GM06990 (cell line): ENCODE measurements at places on chromosomes 5 and 9.

DNA sequence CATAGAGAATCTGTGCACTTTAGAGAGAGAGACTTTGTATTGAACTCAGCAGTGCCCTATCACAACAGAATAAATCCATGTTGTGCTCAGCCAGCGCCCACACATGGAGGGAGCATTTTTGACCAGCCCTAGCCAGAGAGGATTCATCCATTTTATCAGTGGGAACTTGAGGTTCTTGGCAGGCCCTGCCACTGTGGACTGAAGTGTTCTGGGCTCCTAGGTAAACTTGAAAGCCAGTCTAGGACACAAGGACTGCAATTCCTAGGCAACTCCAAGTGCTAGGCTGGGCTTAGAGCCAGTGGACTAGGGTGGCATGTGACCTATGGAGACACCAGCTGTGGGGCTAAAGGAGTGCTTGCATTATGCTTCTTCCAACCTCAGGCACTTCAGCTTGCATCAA, 523.5 kb downstream of the CDH12 start:
- no peak for DNase-seq

DNA sequence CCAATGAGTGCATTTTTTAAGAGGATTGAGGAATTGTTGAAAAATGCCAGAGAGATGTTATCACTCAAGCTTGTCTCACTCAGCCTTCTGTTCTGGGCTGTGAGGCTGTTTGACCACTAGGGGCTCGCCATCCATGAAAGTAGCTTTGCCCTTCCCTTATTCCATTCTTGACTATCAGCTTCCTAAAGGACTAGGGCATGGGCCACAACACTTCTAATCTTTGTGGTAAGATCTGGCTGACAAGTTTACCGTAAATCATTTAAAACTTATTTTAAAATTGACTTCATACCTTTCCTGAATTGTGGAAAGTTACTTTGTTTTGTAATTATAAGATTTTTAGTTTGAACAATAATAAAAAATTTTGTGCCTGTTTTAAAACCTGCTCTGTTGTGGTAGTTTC, 49.5 kb downstream of the TJP2 start:
- no peak for DNase-seq

DNA sequence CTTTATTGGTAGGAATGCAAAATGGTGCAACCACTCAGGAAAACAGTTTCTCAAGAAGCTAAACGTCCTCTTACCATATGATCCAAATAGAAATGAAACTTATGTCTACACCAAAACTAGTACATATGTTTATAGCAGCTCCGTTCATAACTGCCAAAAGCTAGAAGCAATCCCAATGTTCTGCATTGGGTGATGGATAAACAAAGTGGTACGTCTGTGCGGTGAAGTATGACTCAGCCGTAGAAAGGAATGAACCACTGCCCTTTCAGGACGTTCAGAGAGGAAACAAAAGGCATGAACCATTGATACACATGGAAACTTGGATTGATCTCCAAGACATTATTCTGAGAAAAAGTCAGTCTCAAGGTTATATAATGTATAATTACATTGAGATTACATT, 27.6 kb downstream of the HNRNPH1 start:
- no peak for DNase-seq

GRCh38 chr9:107358986-107359385, 75.9 kb downstream of the RAD23B start:
- DNase-seq: no peak

- peak; percentile 15 for DNase-seq
Measured at GRCh38 chr5:81779916-81780266, 29.0 kb upstream of the SSBP2 start.

DNA sequence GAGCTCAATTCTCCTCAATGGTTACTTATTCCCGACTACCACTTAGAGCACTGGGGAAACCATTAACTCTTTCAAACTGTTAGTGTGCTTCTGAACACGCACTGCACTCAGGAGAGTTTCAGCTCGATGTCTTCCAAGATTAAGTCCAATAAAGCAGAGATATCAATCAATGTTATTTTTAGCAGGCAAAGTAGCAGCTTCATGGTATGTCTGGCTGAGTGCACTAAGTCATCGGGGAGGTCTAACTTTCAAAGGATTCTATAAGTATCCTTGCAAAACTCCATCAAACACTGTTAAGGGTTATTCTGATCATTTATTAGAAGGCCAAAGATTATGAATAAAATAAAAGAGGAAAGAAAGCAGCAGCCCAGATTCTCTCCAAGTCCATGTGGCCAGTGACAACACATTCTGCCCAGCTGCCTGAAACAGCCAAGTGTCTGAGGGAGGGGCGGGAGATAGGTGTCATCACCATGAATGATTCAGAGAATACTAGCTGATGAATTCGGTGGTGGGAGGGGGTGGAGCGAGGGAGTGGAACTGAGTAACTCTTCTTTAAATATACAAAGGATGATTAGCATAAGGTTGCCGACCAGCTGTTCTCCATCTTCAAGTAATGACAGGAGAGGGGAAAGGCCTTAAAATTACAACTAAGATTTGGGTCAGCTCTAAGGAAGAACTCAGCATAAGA, 21.3 kb downstream of the NREP start:
- DNase-seq: no peak

GRCh38 chr9:4339836-4340560, 40.1 kb upstream of the GLIS3 start:
- DNase-seq: no peak

GRCh38 chr5:73816656-73817420, 190.8 kb downstream of the ARHGEF28 start:
- DNase-seq: no peak

- DNase-seq: no peak
Measured at GRCh38 chr5:31605920-31606319, 33.0 kb upstream of the PDZD2 start.

DNA sequence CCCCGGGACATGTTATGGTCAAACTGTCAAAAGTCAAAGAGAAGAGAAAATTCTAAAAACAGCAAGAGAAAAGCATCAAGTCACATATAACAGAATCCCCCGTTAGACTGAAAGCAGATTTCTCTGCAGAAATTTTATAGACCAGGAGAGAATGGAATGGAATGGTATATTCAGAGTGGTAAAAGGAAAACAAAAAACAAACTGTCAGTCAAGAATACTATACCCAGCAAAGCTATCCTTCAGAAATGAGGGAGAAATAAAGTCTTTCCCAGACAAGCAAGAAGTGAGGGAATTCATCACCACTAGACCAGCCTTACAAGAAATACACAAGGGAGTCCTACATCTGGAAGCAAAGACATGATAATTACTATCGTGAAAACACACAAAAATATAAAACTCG, 208.0 kb downstream of the CACNA1B start:
- no peak for DNase-seq

- no peak for DNase-seq
Measured at GRCh38 chr5:96595300-96596090, 66.7 kb upstream of the CAST start.

- DNase-seq: no peak
Measured at GRCh38 chr5:58458141-58458742, 1.6 kb downstream of the PLK2 start.

DNA sequence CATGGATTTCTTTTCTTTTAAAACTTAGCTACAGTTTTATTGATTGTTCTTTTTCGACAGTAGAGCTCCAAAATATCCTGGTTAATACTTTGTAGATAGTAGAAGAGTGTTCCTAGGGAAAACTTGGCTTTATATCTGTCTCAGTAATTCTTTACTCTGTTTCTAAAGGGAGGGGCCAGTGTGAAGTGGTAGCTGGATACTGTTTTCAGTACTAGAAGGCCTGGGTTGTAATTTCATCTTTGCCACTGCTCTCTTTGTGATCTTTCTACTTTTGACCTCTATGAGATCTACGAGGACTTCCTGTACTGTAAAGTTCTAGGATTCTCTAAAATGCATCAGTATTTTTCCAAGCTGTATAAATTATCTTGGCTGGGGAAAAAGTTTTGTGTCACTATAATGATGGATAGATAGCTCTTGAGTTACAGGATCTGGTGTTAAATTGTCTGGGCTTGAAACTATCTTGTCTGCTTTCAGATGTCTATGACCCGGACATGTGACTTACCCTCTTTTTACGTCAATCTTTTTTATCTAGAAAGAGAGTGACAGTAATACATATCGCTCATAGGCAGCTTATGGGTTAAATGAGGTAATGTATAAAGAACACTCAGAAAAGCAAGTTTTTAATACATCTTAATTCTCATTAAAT, 53.6 kb downstream of the PRR16 start:
- DNase-seq: no peak

- DNase-seq: no peak
Measured at GRCh38 chr9:115202960-115203751, 85.2 kb upstream of the TNC start.

- no peak for DNase-seq
Measured at GRCh38 chr9:74236857-74237256, 260.3 kb upstream of the RORB start.

- no peak for DNase-seq
Measured at GRCh38 chr5:91281401-91281800, 101.7 kb downstream of the ARRDC3 start.

DNA sequence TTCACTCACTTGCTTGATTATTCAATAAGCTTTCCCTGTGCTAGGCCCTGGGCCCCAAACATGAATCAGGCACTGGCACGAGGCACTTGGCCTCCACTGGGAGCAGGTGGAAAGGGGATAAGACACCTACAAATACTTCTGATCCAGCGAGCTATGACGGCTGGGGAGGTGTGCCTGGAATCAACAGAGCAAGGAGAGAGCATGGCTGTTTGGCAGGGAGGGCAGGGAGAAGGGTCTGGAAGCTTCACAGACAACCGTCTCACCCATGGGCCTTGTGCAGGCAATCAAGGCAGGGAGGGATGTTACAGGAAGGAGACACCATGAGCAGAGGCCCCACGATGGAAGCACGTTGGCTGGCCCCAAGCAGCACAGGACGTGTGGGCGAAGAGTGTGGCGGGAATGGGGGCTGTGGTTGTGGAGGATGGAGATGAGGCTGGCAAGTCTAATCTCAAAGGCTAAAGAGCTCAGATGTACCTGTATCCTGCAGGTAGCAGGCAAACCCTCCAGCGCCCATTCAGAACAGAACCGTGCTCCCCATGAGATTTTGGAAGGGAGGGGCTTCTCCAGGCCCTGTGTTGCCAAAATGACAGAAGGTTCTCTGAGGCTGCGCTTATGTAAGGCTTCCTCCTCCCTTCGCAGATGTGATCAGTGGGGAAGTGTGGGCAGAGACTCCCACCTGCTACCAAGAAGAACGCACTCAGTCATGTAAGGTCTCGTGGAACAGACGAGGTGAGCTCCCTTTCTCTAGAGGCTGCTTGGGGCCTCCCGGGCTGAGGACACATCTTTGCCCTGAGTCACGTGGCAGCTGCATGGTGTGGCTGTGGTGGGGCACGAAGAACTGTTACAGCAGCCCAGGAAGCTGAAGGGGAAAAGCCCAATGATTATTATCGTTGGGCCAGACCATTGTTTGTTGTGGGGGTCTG, 189.7 kb downstream of the DAB2IP start:
- DNase-seq: no peak

- peak; percentile 83 for DNase-seq
Measured at GRCh38 chr9:34380511-34381315, 4.0 kb upstream of the MYORG start.

GRCh38 chr9:118829334-118829733, 539.9 kb downstream of the BRINP1 start:
- DNase-seq: no peak

DNA sequence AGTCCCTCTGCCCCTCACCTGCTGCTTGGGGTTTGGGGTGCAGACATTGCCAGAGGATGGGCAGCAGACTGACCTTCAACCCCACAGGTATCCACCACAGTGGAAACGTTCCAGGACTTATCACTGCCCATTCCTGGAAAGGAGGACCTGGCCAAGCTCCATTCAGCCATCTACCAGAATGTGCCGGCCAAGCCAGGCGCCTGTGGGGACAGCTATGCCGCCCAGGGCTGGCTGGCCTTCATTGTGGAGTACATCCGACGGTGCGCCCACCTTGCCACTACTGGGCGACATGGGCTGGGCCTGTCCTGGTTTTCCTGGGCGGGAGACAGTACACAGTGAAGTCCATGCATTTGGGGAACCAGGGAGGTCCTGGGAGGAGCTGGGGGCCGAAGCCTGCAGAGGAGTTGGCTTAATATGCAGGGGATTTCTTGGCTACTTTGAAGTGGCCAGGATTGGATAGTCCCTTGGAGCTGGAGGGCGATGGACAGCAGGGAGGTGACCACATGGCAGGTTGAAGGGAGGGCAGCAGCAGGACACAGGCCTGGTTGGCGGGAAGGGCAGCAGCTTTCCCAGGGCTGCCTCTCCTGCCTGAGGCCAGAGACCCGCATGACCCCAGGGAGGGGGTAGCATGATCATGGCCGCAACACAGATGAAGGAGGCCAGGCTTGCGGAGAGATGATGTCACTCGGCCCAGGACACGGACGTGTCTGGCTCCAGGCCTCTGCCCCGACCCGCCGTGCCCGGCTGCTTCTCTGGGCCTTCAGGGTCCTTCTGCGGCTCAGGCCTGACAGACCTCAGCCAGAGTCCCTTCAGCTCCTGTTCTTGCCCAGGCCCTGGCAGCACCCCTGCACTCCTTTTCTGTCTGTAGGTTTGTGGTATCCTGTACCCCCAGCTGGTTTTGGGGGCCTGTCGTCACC, 34.6 kb downstream of the USP20 start:
- DNase-seq: no peak

- no peak for DNase-seq
Measured at GRCh38 chr5:174300118-174300940, 254.8 kb downstream of the NSG2 start.

DNA sequence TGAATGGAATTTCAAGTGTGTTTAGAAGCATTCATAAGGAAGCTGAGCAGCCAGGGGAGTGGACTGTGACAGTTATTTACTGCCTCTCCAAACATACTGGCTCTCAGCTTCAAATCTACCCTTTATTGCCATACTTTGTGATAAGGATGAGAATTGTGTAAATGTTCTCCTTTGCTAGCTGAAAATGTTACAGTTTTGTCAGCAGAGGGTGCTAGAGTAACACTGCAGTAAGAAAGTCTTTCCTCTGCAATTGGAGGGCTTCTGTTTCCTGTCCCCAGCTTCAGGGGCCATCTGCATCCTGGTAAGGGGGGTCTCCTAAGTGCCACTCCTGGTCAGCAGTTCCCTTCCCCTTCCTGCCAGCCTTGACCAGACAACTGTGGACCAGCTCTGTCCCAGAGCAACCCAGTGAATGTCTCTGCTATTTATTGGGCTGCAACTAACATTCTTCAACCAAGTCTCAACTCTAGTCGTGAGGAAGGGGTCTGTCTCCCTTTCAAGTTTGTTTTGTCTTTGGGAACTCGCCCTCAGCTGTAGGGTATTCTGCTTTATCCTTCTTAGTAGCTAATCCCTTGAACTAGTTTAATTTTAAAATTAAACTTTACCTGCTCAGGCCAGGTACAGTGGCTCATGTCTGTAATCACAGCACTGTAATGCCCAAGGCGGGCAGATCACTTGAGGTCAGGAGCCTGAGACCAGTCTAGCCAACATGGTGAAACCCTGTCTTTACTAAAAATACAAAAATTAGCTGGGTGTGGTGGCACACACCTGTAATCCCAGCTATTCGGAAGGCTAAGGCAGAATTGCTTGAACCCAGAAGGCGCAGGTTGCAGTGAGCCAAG, 45.3 kb downstream of the RAPGEF6 start:
- peak; percentile 39 for DNase-seq

DNA sequence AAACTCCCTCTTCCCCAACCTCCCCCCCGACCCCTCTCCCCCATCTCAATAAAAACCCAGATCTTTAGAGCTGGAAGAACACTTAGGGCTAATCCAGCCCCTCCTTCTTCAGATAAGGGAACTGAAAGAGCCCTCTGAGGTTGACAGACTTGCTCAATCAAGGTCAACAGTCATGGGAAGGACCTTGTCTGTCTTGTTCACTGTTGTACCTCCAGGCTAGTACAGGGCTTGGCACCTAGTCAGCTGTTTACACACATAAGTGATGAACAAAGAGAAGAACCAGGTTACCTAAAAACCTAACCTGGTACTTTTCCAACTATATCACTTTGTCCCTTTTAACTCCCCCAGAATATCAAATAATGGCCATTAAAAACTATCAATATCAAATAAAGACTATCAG, 2.4 kb downstream of the TTC39B start:
- DNase-seq: no peak
